Kasumi-1 (cell line): ENCODE measurements at places on chromosomes 3 and 15.

GRCh38 chr3:52388348-52388821 lies 56.5 kb downstream of the SEMA3G start:
- no peak for DNase-seq

GRCh38 chr15:68430471-68431036 lies 1.4 kb downstream of the ITGA11 start:
- no peak for DNase-seq

DNA sequence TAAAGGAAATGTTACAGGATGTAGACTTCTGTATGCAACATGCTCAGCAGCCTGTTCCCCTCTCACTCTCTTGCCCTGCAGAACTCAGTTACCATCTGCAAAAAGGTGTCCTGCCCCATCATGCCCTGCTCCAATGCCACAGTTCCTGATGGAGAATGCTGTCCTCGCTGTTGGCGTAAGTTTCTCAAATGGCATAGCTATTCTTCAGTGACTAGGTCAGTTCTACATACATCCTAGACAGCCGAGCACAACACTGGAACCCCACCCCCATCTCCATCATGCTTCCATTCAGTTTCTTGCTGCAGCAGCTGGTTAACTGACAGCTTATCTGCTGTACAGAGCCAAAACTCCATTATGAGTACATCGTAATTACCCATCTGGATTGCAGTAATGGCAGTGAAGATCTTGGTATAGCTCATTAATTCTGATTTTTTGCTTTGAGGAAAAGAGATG lies 4.5 kb downstream of the THBS1 start:
- DNase-seq = no peak

- DNase-seq = no peak
These were observed 107.6 kb downstream of the SMAD6 start for GRCh38 chr15:66809664-66810063.

- DNase-seq = no peak
These were observed 3.6 kb upstream of the GRAMD1C start for GRCh38 chr3:113834983-113835382.

DNA sequence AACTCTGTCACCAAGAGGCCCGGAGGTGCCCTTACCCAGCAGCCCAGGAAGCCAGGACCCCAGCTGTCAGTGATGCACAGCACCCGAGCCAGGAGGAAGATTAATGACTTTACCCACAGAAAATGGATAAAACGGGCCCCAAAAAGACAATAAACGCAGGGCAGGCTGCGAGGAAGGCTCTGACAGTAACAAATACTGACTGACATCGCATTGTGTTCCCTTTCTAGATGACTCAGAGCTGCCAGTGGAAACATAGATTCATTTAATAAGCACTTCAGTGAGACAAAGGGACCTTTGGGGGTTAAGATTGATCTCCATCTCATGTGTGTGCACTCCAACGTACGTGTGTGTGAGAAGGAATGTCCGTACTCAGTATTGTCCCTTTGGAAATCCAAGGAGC lies 225.3 kb upstream of the PPP2R3A start:
- no peak for DNase-seq

GRCh38 chr15:97815835-97816234 lies 144.7 kb upstream of the ARRDC4 start:
- no peak for DNase-seq

GRCh38 chr15:56236197-56236596 lies 7.5 kb downstream of the RFX7 start:
- no peak for DNase-seq

DNA sequence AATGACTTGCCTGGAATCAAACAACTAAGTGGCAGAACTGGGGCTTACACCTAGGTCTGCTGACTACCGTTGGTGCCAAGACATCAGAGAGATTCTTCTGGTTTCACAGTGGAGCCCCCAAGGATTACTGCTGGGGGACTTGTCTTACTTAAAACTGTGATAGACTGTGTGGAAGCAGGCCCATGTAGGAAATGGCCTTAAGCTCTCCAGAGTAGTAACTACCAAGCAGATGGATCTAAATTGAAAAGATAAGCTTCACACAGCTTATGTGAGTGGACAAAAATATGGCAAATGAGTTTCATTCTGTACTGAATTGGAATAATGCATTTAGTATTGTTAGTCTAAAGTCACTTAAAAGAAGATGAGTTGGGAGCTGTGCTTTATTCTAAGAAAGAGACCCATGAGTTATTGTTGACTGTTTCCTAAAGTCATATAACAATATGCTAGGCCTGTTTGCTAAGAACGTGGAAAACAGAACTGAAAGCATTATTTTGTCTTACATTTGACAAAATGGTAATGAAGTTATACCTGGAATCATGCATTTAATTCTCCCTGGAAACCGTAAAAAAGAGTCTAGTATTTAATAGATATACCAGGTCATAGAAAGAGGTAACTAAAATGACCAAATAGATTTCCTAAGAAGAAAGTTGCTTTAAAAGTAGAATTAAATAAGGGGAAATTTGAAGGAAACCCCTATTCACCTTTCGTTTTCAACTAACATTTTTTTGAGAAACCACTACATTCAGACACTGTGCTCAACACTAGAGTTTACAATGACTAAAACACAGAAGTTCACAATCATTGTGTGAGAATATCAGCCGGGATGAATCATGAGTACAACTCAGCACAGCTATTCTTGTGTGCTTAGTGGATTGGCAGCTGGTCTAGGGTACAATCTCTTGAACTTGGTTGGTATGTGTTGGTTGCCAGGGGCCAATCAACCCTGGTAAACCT lies 13.0 kb upstream of the MAPK6 start:
- no peak for DNase-seq

- no peak for DNase-seq
These were observed 53.1 kb downstream of the DNAJB8 start for GRCh38 chr3:128413413-128414205.

GRCh38 chr3:139430493-139430892 lies 41.0 kb upstream of the COPB2 start:
- no peak for DNase-seq

DNA sequence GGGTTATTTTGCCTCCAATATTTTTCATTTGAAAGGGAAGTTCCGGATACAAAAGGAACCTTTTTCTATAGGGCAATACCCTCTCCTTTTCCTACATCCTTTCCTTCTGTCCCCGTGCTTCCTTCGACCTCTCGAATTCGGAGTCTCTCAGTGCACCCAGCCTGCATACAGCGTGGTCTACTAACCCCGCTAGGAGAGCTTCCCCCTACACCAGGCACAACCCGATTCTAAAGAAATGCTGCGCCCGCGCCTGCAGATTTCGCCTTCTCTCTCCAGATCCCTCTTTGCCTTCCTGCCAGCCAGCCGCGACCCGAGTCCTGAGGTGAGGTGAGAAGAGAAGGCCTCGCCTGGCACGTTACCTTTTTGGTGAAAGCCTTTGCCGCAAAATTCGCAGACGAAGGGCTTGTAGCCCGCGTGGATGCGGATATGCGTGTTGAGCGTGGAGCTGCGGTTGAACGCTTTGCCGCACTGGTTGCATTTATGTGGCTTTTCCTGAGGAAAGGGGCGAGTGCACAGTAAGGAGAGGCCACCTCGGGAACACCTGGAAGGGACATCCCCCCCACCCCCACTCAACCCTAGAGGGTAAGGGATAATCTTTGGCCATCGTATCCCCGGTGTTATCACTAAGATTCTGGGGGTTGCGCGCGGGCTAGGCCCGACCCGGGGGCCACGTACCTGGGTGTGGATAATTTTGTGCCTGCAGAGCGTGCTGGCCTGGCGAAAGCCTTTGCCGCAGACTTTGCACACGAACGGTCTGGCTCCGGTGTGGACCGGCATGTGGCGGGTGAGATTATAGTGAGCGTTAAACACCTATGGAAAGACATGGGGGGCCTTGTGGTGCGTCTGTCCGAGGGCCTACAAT lies 2.3 kb downstream of the FEZF2 start:
- DNase-seq = no peak

GRCh38 chr3:183293966-183294365 lies 40.9 kb downstream of the B3GNT5 start:
- DNase-seq = no peak

DNA sequence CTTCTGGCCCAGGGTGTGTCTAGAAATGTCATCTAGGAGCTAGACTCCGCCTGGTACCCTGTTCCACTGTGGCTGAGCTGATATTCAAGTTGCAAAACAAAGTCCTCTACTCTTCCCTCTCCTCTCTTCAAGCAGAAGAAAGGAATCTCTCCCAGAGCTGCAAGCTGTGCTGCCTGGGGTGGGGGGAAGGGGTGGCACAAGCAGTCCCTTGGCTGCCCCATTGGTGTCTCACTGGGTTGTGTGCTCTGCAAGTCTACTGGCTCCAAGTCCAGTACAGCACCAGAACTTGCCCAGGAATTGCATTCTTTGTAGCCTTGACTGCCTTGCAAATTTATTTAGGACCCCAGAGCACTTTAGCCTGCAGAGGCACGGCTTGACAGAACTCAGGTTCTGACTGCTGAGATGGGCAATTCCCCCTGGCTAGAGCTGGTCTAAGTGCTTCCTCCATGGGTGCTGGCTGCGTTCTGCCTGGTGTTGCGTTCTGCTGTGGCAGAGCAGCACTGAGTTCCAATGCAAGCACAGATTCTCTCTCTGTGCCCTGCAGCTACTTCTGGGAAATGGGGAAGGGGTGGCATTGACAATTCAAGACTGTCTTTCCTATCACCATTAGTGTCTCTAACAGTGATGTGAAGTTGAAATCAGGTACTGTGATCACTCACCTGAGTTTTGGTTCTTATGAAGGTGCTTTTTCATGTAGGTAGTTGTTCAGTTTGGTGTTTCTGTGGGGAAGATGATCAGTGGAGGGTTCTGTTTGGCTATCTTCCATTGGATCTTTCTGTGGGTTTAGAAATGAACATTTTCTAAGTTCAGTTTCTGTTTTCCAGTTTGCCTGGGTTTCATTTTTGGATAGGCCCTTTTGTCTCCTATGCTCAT lies 39.5 kb downstream of the OXSR1 start:
- no peak for DNase-seq

DNA sequence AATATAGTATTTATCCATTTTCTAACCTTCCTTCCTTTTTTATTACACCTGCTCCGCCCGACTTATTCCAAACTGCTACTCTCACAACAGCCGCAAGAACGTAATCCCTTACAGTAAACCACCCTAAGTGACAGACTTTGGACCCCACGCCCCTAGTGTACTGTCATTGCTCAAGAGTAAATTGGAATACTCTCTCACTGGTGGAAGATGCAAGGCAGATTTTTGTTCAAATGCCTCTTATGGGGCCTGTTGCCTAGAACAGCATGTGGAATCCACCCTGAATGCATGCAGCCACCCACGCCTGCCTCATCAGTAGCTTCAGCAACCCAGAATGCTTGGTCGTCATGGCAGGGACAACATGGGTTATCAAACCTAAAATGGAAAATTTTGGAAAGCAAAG lies 226.2 kb upstream of the ST8SIA2 start:
- no peak for DNase-seq

DNA sequence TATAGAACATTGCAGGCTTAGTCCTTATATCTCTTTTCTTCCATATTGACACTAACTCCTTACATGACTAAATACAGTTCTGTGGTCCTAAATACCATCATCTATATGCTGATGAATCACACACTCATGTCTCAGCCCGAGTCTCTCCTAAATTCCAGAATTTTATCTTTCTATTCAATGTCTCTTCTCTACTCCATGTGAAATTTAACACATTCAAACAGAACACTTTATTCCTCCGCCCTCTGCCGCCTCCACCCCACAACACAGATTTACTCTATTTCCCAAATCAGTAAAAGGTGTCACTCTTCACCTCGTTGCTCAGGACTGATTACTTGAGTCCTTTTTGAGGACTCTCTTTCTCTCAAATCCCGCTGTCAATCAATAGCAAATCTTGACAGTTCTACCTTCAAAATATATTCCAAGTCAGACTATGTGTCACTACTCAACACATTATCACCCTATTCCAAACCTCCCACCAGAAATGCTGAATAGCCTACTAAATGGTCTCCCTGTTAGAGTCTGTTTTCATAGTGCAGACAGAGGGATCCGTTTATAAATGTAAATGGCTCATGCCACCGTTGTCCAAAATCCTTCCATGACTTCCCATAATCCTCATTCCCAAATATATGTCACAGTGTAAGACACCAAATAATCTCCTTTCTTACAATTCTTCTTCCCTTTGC lies 230.3 kb downstream of the FGF12 start:
- no peak for DNase-seq

DNA sequence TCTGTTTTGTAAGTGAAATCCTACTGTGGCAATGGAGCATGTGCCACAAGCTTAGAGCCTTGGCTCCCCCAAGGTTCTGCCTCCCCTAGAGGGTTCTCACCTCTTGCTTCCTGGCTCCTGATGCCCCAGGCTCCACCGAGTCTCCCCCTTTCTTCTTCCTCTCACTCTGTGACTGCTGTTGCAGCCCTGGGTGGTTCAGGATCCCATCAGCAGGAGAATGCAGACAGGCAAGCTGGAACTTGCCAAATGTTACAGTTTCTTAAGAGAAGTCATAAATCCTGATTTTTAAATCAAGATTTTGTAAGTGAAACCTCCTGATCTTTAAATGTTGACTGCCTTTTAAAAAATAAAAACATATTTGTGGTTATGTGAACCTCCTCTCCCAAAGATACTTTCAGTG lies 133.9 kb downstream of the CCNL1 start:
- no peak for DNase-seq

- DNase-seq = no peak
These were observed 426.5 kb upstream of the CDIN1 start for GRCh38 chr15:36152936-36153335.

GRCh38 chr3:30662836-30663235 lies 56.4 kb downstream of the TGFBR2 start:
- no peak for DNase-seq

DNA sequence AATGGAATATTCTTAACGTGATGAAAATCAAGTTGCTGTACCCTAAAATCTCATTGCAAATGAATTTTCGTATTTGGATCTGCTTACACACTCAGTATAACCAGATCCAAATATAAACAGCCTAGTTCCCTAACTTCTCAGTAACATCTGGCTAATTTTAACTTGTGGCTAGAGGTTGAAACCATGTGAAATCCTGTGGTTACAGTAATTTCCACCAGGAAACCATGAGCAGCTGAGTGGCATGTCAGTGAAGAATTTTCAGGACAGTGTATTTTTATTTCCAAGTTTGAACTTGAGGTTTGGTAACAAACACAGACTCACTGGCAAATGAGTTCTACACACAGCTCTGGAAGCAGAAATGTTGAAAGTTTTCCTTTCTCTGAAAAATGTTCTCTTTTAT lies 754.1 kb downstream of the NR2F2 start:
- DNase-seq = peak; percentile 36

- DNase-seq = no peak
These were observed 55.9 kb downstream of the CGNL1 start for GRCh38 chr15:57432141-57432741.

- no peak for DNase-seq
These were observed 7.4 kb downstream of the FAM3D start for GRCh38 chr3:58659051-58659675.

DNA sequence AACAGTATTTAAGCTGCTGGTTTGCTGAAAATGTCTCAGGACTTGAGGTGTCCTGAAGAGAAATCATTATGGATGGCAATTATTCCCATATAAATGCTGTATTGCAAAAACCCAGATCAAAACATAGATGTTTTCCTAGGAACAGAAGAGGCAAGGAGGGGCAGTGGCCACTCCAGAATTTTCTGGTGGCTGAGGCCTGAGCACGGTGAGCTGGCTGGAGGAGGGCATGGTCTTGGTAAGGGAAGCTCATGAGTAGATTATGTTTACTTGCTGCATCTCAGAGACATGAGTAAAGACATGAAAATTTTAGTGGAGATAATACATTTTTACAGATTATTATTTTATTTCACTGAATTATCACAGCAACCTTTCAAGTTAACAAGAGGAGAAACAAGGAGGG lies 31.1 kb downstream of the PGPEP1L start:
- DNase-seq = no peak
